ENCODE measurements at places on chromosomes 12 and 14.

- DNase-seq, result no peak
Observed at GRCh38 chr14:30354439-30354838, 204.5 kb upstream of the G2E3 start.

- DNase-seq, result no peak
Observed at GRCh38 chr12:106220536-106220935, 27.3 kb downstream of the CKAP4 start.

GRCh38 chr12:51773145-51773869 lies 75.2 kb downstream of the FIGNL2 start:
- DNase-seq, result no peak

GRCh38 chr14:79093531-79093930 lies 923.4 kb downstream of the NRXN3 start:
- DNase-seq, result no peak

DNA sequence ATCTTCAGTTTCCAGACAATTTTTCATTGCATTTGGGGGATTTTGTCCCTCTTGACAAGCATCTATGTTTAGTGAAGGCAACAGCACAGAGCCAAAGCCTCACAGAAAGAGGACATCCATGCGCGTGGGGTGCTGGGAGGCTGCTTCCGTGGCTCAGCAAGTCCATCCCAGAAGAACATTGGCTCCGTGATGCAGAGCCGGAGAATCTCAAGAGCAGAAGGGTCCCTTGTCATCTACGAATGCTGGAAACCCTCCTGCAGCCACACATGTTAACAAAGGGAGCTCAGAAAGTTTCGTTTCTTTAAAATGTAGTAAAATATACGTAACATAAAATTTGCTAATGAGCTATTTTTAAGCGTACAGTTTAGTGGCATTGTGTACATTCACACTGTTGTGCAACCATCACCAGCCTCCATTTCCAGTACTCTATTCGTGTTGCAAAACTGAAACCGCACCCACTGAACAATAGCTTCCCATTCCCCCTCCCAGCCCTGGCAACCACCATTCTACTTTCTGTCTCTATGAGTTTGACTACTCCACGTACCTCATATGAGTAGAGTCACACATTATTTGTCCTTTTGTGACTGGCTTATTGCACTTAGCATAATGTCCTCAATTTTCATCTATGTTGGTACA lies 185.9 kb downstream of the TTC7B start:
- DNase-seq, result no peak
